ENCODE measurements at places on chromosomes 12 and 14. TPM values are rescaled to one million over a fixed set of nuclear protein-coding genes. Genes with fewer than 3 reads are reported as not detected.

HPD gene
- 1,803 TPM for total RNA-seq

- no peaks in the 10 kb centered on the region for H3K4me1 ChIP-seq
- no peak for DNase-seq
- H3K36me3 ChIP-seq = no peaks in the 10 kb centered on the region
- no peaks in the 10 kb centered on the region for H3K27me3 ChIP-seq
- H3K27ac ChIP-seq = no peak overlapping the region
Observed at GRCh38 chr12:105382771-105383622, 52.5 kb downstream of the C12orf75 start.

LRTM2 gene
- total RNA-seq = not detected

GRCh38 chr14:25833341-25834126 is 764.3 kb downstream of the NOVA1 start:
- no peak overlapping the region for H3K4me3 ChIP-seq
- H3K36me3 ChIP-seq = no peaks in the 10 kb centered on the region
- H3K4me1 ChIP-seq = no peaks in the 10 kb centered on the region
- no peak overlapping the region for H3K27ac ChIP-seq
- no peaks in the 10 kb centered on the region for H3K27me3 ChIP-seq
- DNase-seq = no peak

DNA sequence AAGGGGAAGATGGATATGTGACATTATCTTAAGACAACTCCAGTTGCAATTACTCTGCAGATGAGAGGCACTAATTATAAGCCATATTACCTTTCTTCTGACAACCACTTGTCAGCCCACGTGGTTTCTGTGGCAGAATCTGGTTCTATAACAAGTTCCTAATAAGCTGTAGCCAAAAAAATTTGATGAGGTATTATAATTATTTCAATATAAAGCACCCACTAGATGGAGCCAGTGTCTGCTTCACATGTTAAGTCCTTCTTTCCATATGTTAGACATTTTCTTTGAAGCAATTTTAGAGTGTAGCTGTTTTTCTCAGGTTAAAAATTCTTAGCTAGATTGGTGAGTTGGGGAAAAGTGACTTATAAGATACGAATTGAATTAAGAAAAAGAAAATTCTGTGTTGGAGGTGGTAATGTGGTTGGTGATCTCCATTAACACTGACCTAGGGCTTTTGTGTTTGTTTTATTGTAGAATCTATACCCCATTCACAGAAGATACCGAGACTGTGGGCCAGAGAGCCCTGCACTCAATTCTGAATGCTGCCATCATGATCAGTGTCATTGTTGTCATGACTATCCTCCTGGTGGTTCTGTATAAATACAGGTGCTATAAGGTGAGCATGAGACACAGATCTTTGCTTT is 36.9 kb downstream of the PSEN1 start:
- no peak overlapping the region for H3K4me3 ChIP-seq
- H3K4me1 ChIP-seq = no peaks in the 10 kb centered on the region
- H3K27ac ChIP-seq = no peak overlapping the region

ANO2 gene
- 0.87 TPM for total RNA-seq

- no peak for DNase-seq
- H3K27me3 ChIP-seq = no peaks in the 10 kb centered on the region
- H3K36me3 ChIP-seq = no peaks in the 10 kb centered on the region
Observed at GRCh38 chr12:76623931-76624330, 64.4 kb upstream of the OSBPL8 start.

DNA sequence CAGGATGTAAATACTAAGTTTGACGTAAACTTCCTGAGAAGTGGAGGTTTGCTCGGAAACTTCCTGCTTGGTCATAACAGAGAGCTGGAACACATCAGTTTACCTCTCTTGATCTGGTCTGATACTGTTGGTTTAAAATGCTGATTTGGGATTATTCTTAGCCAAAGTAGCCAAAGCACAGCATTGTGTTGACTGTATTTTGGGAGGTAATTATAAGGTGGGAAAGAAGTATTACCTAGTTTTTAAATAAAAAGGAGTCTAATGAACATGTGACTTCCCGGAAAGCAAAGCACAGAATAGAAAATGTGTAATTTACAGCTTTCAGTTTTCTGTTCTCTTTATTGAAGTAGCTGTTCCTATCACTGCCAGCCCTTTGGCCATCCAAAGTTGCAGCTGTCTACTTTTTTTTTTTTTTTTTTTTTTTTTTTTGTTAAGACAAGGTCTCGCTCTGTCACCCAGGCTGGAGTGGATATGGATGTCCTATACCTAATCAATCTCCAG is 52.2 kb upstream of the SRP54 start:
- H3K27me3 ChIP-seq = no peaks in the 10 kb centered on the region
- no peak for DNase-seq
- H3K4me3 ChIP-seq = no peak overlapping the region
- peak overlapping the region; percentile 19 for H3K27ac ChIP-seq
- H3K4me1 ChIP-seq = no peaks in the 10 kb centered on the region
- H3K36me3 ChIP-seq = no peaks in the 10 kb centered on the region

- DNase-seq = no peak
- H3K4me3 ChIP-seq = no peak overlapping the region
- H3K27ac ChIP-seq = no peak overlapping the region
- no peaks in the 10 kb centered on the region for H3K36me3 ChIP-seq
- H3K27me3 ChIP-seq = no peaks in the 10 kb centered on the region
- no peaks in the 10 kb centered on the region for H3K4me1 ChIP-seq
Observed at GRCh38 chr12:104969343-104969742, 11.3 kb upstream of the SLC41A2 start.

BBOF1 gene
- 0.81 TPM for total RNA-seq

PTGER2 gene
- 0.68 TPM for total RNA-seq

ANKRD33 gene
- not detected for total RNA-seq

RACGAP1 gene
- total RNA-seq = 4.3 TPM

OR6C2 gene
- total RNA-seq = not detected

DNA sequence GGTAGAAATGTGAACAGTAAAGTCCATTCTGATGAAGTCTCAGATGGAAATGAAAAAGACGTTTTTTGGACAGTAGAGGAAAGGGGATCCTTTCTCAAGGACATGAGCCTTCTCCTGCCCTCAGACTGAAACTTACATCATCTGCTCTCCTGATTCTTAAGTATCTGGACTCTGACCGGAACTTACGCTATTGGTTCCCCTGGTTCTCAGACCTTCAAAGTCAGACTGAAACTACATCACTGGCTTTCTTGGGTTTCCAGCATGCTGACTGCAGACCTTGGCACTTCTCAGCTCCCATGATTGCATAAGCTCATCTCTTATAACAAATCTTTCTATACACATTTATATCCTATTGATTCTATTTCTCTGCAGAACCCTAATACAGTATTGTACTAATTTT is 291.0 kb downstream of the SNAPC1 start:
- H3K36me3 ChIP-seq = no peaks in the 10 kb centered on the region
- DNase-seq = no peak
- H3K4me3 ChIP-seq = no peak overlapping the region

- H3K27ac ChIP-seq = no peak overlapping the region
- peaks cover 5% of the 10 kb centered on the region for H3K4me1 ChIP-seq
- H3K4me3 ChIP-seq = no peak overlapping the region
- DNase-seq = no peak
- H3K27me3 ChIP-seq = peaks cover 7% of the 10 kb centered on the region
Observed at GRCh38 chr14:105196265-105196960, 15.3 kb upstream of the NUDT14 start.

DNA sequence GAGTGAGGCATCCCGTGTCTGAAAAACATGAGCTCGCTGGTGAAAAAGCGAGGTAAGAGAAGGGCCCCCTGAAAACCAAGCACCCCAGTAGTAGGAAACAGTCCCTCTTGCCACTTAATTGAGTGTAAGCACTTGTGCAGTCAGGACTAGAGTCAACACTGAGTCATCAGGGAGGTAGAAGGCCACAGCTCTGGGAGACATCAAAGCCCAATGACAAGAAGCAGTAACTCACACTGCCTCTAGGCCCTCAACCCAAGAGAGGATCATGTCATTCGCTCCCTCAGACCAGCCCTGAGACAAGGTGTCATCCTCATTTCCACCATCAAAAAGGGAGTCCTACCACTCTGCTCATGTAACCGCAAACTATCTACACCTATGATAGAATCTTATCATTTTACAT is 17.8 kb downstream of the POMT2 start:
- H3K4me1 ChIP-seq = no peaks in the 10 kb centered on the region
- no peak overlapping the region for H3K27ac ChIP-seq
- no peaks in the 10 kb centered on the region for H3K36me3 ChIP-seq

- H3K36me3 ChIP-seq = no peaks in the 10 kb centered on the region
- no peak overlapping the region for H3K4me3 ChIP-seq
- H3K27me3 ChIP-seq = peaks cover 3% of the 10 kb centered on the region
Observed at GRCh38 chr12:48995086-48995879, 3.9 kb downstream of the DDN start.

OR4E2 gene
- total RNA-seq = not detected

MIP gene
- not detected for total RNA-seq

DNA sequence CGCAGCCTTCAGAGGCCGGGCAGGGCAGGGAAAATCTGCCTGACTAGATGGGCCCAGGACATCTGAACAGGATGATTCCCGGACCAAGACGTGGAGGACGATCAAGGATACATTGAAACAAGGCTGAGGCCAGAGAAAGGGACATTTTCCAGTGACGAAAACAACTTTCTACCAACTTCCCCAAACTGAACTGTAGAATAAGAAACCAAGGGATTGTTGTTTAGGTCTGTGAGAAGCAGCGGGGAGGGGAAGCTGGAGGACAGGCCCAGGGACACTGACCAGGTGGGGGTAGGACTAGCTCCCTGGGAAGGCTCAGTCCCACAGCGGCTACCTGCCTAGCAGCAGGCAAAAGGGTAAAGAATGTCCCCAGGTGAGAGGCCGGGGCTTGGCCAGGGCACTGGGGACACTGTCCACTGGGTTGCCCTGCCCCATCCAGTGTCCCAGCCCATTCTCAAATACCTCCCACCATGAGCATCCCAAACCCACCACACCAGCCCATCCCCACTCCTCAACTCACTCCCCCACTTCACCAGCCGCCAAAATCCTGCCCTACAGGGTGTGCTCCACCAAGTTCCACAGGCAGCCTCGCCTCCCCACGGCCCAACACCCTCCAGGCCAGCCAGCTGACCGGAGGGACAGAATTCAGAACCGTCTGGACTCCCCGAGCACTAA is 995 bp downstream of the TNFRSF1A start:
- peak; percentile 68 for DNase-seq
- no peaks in the 10 kb centered on the region for H3K36me3 ChIP-seq
- H3K27ac ChIP-seq = peak overlapping the region; percentile 99
- peaks cover 43% of the 10 kb centered on the region for H3K4me1 ChIP-seq

DNA sequence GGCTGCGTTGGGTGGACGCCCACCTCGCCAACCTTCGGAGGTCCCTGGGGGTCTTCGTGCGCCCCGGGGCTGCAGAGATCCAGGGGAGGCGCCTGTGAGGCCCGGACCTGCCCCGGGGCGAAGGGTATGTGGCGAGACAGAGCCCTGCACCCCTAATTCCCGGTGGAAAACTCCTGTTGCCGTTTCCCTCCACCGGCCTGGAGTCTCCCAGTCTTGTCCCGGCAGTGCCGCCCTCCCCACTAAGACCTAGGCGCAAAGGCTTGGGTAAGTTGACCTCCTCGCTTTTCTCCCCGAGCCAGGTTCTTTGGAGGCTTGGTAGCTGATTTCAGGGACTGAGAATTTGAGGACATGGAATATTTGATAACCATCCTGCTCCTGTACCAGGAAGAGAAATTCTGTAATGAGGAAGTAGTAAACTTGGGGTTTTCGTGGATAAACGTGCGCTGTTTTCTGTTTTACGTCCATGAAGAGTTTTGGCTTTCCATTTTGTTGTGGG is 530 bp downstream of the APAF1 start:
- H3K36me3 ChIP-seq = no peaks in the 10 kb centered on the region
- H3K27me3 ChIP-seq = no peaks in the 10 kb centered on the region
- peak overlapping the region; percentile 76 for H3K4me3 ChIP-seq
- H3K27ac ChIP-seq = peak overlapping the region; percentile 78
- DNase-seq = no peak
- no peaks in the 10 kb centered on the region for H3K4me1 ChIP-seq

DNA sequence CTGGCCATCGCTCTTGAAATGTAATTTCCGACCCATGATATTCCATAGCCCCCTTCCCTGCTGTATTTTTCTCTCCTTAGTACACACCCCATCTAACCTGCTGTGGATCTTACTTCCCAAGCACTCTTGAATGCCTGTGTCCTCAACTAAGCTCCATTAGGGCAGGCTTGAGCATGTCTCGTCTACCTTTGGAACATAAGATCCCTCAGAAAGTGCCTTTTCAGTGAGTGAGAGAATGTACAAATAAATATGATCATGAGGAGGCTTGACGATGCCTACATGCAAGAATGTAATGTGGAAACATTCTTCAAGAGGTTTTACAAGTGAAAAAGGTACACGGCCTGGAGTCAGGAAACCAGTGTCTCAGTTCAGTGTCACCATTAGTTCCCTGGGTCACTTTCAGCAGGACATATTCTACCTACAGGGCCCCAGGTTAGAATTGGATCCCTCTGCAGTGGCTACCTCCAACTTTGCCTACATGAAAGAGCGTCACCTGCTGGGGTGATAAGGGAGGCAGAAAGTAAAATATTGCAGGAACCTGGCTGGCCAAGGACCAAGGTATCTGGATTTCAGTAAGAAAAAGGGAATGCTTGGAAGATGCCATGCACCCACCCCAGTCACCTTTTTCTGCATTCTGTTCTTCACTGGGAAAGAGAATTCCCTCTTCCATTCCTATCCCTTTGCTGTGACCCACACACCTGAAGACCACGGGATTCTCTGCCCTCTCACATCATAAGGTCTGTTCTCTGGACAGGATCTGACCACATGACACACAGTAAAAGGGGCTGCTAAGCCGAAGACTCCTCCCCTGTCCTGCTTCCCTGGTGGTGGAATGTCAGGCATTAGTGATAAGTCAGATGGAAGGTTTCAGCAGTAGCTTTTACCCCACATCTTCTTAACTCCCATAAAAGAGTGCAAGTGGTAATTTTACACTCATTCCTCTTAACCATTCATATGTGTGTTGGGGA is 24.6 kb upstream of the SERPINA1 start:
- H3K4me1 ChIP-seq = no peaks in the 10 kb centered on the region
- no peak overlapping the region for H3K4me3 ChIP-seq
- no peaks in the 10 kb centered on the region for H3K27me3 ChIP-seq
- peak overlapping the region; percentile 28 for H3K27ac ChIP-seq
- DNase-seq = peak; percentile 25
- no peaks in the 10 kb centered on the region for H3K36me3 ChIP-seq

DNA sequence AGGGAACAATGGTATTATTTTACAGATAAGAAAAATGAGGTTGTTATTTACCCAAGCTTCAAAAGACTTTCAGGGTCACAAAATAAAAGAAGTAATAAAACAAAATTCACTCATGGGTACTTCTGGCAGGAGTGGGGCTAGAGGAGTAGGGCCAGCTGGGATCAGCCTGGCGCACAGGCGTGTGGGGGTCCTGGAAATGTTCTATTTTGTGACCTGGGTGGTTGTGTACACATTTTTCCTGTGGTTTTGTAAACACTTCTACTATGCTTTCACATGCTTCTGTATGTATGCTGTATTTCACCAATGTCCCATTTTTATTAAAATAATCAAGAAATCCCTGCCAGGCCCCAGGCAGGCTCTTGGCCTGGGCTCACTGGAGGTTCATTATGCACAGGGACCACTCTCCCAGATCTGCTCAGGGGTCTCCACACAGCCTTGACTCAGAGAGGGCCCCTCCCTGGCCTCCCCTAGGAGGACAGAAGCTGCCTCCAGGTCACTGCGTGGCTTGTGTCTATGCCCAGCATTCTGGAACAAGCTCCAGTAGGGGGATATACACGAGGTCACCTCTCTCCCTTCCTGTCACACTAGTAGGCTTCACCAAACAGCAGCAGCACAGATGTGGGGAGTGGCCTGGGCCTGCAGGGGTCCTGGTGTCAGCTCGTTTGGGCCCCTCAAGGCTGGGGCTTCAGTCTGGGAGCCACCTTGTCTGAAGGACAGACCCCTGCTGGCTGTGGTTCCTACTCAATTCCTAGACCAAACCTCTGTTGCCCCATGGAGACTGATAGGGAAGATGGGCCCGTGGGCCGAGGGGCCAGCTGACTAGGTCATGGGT is 37.8 kb downstream of the ANAPC7 start:
- no peaks in the 10 kb centered on the region for H3K4me1 ChIP-seq
- H3K36me3 ChIP-seq = no peaks in the 10 kb centered on the region
- H3K27me3 ChIP-seq = no peaks in the 10 kb centered on the region
- DNase-seq = no peak
- no peak overlapping the region for H3K4me3 ChIP-seq
